ENCODE measurements at places on chromosomes 12 and 14.

- DNase-seq: no peak
Measured at GRCh38 chr14:38873941-38874612, 229.0 kb downstream of the SEC23A start.

GRCh38 chr12:47139000-47139681 is 59.4 kb upstream of the AMIGO2 start:
- DNase-seq: no peak

DNA sequence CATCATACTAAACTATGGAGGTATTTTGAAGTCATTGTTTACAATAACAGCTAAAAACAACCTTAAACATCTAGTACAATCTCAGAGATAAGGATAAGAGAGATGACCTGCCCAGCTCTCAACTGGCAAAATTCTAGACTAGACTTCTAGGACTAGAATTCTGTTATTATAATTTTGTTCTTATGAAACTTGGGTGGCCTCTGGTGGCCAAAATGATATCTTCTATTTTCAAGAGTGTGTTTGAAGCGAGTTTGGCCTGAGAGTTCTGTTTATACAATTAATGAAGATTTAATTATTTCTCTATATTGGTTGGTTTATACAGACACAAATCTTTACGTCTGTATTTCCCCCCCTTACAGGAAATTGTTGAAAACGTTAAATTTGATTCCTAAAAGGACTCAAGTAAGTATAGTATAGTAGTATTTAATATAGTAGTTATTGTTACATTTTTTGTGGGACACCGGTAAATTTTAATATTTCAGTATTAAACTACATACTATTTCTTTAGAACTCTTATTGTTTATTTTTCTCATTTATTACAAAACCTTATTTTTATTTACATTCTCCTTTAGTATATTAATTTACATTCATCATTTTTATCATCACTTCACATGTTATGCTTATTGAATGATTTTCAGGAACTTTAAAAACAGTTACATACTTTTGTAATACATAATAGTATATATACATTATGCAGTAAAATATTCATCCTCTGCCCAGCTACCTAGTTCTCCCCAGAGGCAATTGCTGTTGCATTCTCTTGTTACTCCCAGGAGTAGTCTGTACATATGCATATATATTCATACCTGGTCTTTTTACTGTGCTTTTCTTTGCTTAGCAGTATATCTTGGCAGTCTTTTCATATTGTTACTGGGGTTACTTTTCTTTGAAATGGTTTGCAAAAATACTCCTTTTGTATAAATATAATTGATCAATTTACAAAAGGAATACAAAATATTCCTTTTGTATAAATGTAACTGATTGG is 6.6 kb downstream of the PPHLN1 start:
- no peak for DNase-seq

DNA sequence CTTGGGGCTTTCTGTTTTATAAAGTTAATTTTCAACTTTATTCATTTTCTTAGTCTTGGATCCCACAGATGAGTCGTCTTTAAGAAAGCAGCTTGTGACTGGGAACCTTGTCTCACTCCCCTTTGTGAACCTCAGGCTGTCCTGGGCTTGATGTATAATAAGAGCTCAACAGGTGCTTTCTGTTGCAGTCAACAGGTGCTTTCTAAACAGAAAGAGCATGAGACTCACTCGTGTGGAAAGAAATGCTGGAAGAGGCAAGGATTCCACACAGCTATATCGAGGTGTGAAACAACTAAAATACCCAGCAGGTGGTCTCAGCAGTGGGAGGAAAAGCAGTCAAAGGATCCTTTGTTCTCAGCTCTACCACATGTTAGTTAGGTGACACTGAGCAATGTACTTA is 398.9 kb downstream of the EGLN3 start:
- no peak for DNase-seq

GRCh38 chr14:104642540-104642868 is 37.9 kb upstream of the TMEM179 start:
- no peak for DNase-seq

DNA sequence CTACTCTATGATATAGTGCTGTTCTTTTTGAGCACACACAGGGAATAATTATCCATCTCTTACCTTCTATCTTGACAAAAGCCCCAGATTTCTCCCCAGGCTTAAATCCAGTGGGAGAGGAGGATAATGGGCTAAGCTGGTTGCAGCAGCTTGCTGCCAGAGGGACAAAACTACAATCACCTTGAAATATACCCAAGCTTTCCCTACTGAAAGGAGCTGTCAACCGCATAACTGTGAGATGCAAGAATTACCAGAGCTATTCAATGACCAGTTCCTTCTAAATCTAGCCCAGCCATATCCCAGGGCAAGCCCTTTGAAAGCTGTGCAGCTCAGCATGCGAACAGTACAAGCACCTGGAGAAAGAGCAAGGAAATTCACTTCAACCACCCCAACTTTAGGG is 943 bp upstream of the MGAT4C start:
- DNase-seq: no peak

- DNase-seq: no peak
Measured at GRCh38 chr14:92481811-92482555, 31.6 kb upstream of the RIN3 start.

DNA sequence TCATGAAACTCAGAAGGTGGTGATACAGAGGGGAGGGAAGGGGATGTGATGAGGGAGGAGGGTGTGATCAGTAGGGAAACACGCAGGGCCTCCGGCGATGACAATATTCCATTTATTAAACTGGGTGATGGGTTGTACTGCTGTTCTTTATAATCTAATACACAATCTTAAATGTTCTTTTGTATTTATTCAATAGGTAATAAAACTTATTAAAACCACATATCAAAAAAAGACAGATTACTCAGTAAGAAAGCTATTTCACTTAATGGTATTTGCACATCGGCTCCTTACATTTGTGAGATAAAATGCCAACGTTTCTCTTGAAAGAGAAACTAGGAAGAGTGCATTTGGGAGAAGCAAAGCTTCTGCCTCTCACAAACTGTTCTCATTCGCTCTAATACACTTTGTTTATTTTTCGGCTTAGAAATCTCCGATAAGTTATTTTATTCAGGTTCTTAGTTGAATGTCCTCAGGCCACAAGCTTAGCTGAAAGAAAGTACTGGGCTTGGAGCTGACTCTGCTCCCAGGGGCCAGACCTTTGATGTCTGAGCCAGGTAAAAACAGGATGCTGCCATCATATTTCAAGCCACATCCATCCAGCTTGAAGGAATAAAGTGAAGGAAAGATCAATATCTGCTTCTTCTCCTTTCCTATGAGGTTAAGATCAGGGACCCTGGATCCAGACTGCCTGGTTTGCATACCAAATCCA is 17.5 kb downstream of the STON2 start:
- DNase-seq: no peak

DNA sequence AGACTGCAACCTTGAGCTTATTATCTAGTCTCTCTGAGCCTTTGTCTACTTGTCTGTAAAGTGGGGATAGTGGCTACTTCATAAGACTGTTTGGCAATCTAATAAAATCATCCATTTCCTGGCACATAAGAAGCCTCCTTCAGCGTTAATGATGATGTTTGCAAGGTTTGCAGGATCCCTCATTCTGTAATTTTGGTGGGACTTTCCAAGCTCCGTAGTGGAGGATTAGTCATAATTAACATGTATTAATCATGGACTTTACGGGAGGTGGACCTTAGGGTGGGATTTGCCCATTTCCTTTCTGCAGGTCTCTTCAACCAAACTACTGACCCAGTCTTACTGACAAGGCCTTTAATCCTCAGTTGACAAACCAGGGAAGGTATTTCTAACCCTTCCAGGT is 66.2 kb downstream of the NTF3 start:
- DNase-seq: no peak

DNA sequence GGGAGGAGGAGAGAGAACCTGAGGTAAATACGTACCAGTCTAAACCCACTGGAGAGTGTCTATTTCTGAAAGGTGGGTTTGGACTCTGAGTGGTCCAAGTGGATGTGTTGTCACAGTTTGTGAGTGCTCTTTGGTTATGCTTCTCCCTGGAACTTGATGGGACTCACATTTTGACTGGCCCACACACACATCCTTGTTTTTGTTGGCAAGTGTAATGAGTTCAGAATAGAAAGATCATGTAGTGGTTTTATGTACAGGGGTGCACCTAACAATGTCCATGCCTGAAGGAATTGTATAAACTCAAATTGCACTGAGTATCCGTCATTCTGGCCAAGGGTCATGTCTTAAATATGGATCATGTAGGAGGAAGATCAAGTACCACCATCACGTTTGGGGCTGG is 4.8 kb downstream of the PPFIBP1 start:
- DNase-seq: no peak

DNA sequence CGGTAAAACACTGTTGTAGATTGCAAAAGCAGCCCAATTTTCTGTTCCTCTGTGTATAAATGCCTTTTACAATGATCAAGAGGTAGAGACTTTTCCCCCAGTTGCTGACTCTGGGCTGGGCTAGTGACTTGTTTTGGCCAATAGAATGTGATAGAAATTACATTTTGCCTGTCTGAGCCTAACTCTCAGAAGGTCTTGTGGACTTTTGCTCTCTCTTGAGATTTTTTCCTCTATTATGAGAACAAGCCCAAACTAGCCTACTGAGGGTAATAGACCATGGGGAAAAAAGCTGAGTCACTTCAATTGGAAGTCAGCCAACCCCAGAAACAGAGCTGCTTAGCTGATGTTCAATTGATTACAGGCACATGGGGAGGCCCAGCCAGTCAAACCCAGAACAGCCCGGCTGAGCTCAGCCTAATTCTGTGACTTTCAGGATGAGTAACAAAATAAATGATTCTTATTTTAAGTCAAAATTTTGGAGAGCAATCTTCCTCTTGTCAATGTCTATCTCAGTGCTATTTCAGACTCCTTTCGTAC is 61.4 kb downstream of the MYF5 start:
- DNase-seq: no peak

- DNase-seq: no peak
Measured at GRCh38 chr14:33774723-33775470, 176.0 kb downstream of the EGLN3 start.

DNA sequence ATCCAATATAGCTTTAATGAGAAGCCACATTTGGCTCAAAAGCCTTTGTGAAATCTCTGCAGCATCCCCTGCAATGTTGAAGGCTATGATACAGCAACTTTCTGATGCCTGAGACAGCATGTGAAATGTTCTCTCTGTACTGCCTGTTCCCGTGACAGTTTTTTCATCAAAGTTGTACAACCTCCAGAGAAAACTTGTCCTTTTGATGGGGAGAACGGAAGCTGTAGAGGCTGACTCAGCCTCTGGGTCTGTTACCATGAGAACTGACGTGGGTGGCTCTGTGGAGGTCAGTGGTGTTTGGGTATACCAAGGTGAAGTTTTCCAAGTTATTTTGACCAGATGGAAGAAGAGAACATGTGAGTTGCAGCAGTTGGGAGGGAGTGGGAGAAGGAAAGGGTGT is 17.0 kb downstream of the SLC4A8 start:
- DNase-seq: no peak

DNA sequence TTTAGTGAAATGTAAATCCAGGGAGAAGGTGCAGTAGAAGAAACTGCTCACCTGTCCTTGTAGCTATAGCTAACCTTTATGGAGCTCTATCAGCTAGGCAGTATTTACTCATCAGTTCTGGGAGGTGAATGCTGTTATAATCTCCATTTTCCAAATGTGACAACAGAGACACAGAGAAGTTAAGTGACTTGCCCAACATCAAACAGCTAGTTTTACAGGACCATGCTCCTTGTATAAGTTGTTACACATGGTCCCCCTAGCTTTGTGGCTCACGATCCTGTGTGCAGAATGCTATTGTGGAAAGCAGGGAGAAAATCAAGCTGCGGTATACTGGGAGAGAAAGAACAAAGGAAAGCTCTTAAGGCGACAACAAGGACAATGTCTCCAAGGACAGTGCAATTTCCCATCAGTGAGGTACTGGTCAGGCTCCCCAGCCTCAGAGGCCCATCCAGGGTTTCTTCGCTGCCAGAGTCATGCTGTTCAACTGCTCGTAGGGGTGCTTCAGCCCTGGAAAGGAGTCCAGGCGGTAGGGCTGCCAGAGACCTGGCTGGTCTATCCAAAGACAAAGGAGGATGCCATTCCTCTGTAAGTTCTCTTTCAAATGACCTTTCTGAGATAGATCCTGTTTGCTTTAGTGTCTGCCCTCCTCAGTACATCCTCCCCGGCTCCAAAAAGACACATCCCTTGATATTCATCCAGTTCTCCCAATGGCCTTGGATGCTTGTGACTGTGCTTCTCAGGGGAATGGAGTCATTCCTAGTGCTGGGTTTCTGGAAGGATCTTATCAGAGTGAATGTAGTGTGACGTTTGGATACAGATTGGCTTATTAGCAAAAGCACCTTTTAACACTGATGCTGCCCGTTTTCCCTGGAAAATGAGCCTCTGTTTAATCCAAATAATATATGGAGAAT is 95.5 kb downstream of the ARF6 start:
- DNase-seq: no peak

DNA sequence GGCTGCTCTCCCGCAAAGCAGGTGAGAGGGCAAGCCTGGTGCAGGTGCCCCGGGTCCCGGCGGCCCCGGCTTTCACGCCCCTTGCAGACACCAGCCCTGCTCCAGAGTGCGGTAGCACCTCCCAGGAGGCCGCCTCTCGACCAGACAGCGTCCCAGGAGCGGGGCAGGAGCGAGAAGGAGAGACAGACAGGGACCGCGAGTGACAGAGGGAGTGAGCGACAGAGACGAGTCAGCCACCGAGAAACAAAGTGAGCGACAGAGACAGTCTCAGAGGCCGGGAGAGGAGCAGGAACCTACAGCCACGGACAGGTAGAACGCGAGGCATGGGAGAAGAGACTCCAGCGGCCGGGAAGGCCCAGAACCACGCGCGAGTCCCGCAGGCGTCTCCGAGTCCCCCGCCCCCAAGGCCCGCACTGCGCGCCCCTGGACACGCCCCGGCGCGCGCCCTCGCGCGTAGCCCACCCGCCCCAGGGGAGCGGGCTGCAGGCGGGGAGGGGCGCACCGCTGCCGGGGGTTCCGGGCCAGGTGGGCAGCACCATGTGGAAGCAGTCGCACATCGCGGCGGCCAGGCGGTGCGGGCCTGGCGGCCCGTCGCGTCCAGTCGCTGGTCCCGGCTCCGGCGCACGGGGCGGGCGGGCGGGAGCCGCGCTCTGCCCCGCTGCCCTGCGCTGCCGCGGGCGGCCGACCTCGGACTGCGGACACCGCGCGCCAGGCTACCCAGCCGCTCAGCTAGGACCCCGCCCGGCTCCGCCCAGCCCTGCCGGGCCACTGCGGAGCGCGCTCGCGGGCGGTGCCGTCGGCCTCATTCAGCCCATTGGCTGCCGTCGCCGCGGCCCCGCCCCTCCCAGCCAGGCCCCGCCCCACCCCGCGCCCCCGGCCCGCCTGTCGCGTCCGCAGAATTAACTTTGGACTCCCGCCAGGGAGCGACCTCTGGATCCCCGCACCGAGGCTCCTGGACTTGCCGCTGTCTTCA is at the start of gene AHNAK2:
AHNAK2 (minus strand) TSS at position 694 of the 973 bp plus-strand sequence; CDS start at position 557, 137 bp downstream.
- no peak for DNase-seq
